Posterior vena cava (tissue), 2 donors: ENCODE measurements at places on chromosomes 3 and 15.
A peak's percentile ranks its signal among the peaks of the same experiment; 100 is the strongest.

DNA sequence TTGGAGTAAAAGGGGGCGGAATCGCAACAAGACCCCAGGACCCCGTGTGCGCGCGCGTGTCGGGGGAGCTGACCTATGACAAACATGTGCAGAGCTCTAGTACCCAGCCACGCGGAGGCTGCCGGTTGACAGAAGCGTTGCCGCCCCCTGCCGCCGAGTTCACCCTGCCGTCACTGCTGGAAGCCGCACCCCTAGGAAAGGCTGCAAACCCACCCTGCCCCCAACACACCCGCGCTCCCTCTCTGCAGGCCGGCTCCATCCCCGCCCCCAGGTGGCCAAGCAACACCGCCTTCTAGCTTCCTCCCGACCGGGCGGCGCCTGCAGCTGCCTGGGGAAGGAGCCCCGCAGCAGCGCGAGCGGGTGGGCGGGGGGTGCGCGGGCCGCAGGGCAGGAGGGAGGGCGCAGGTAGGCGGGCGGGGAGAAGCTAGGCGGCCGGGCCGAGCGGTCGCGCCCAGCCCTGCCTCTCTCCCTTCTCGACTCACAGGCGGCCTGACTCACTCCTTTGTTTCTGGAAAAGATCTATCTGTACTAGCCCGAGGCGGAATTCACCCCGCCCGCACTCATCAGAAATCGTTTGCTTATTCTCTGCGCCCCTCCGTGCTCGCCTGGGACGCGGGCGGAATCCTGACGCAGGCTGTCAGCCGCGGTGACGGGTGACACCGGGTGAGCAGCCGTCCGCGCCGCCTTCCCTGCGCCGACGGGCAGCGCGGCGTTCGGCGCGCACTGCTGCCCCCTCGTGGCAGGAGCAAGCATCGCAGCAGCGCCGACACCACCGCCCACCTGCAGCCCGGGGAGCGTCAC is 160.8 kb downstream of the GAP43 start:
- DNase-seq, result peak; percentile 96

- no peak for DNase-seq
These were observed 14.8 kb downstream of the GTPBP8 start for GRCh38 chr3:113005611-113006010.

DNA sequence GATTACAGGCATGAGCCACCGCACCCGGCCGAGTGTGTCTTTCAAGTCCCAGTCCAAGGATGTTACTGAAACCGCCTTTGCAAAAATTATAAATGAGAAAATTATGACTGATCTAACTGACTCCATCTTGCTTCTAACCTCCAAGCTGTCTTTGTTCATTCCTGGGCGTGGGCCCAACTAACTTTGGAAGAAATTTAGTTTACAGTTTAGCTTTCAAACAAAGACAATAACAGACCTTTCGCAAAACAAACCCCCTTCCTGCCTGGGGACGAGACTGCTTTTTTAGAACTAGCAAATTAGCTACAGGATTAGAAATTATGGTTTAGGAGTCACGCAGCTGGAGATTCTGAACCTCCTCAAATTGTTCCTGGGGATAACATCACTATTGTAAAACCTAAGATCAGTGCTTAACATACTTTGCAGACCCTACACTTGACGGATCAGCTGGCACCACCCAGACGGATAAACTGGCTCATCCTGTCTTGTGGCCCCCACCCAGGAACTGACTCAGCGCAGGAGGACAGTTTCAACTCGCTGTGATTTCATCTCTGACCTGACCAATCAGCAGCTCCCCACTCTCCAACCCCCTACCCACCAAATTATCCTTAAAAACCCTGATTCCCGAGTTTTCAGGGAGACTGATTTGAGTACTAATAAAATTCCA is 23.8 kb downstream of the NANOGP8 start:
- DNase-seq, result no peak

GRCh38 chr3:194139071-194139813 is 3.3 kb downstream of the HES1 start:
- no peak for DNase-seq

GRCh38 chr3:62332835-62333244 is 40.5 kb downstream of the FEZF2 start:
- no peak for DNase-seq
